CD4-positive, alpha-beta T cell treated with Interferon alpha-2 for 1 hour (primary cell): ENCODE measurements at places on chromosomes 3 and 15.

DNA sequence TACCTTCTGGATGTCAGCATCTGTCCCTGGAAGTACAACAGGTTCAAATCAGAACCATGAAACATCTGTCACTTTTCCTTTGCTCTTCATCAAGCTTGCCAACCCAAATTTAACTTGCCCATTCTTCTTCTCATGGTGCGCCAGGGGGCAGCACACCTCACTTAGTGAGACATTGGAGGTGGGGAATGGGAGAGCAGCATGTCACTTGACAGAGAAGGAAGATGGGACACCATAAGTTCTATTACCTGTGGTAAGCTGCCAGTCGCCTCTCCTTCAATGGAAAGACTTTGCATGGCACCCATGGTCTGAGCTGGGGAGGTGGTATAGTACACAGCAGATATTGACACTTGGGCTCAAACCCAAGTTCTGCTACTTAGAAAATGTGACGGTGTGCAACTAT is 2.9 kb downstream of the SCN5A start:
- DNase-seq = peak; percentile 23

- peak; percentile 91 for DNase-seq
These were observed 4.2 kb downstream of the SLC51B start for GRCh38 chr15:65049418-65049840.

- DNase-seq = no peak
These were observed 42.3 kb downstream of the FGD5 start for GRCh38 chr3:14861031-14861430.

GRCh38 chr15:38941399-38941953 is 376.9 kb upstream of the RASGRP1 start:
- DNase-seq = no peak

- no peak for DNase-seq
These were observed 58.3 kb downstream of the HMG20A start for GRCh38 chr15:77479015-77479414.

- no peak for DNase-seq
These were observed 84.9 kb downstream of the MEIS2 start for GRCh38 chr15:37015451-37015850.

GRCh38 chr3:69740103-69741021 is 1.1 kb downstream of the MITF start:
- no peak for DNase-seq

DNA sequence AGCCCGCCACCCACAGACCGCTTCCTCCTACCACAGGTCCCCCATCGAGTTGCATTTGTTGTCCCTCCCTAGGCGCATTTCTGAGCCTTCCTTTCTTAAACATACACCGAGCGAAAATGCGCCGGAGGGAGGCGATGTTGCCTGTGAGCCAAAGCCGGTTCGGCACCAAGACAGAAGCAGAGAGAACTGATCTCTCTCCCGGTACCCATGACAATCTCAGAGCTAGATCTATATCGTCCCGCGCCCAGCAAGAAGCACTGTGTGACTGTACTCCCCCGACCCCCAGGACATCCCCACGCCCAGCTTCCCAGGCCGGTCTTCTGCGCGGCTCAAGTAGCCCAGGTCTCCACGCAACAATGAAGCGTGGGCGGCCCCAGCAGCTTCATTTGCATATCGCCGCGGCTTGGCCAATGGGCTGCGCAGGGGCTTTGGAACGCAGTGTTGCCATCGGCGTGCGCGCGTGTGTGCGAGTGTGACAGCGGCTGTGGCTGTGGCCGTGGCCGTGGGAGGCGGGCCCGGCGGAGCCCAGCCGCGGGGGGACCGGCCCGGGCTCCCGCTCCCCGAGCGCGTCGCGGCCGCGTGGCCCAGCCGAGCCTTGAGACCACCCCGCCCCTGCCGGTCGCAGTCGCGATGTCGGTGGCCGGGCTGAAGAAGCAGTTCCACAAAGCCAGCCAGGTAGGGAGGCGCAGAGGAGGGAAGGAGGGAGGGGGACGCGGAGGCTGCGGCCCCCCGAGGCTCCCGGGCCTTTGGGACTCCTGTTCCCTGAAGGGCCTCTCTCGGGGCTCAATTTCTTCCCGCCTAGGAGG is at the start of gene SH3GL3:
Gene SH3GL3 (plus strand): TSS at position 438 of the 806 bp plus-strand sequence. CDS start 193 bp downstream, at position 631.
- DNase-seq = peak; percentile 17

DNA sequence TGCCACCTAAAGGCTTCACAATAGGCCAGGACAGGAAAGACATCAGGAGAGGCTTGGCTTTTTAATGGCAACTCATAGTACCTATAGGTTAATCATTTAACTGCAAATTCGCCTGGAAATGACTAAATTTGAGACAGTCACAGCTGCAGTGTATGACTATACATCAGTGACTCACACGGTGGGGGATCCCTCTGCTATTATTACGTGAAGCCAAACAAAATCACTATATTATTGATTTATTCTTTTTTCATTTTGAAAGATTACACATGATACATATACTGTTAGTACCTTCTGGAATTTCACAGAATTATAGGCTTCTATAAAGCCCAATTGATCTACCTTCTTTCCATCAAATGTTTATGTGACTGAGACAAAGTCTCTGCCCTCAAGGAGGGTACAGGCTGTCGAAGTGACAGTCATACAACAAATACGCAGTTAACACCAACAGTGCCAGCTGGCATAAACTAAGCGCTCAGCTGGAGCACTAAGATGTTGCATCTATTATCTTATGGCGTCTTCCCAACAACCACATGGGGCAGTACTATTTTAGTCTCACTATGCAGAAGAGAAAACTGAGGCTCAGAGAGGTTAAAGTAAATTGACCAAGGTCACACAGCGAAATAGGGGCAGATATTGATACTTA is 82.0 kb upstream of the LMOD3 start:
- DNase-seq = no peak

- DNase-seq = no peak
These were observed 3.8 kb upstream of the OR4F15 start for GRCh38 chr15:101808201-101808600.

- DNase-seq = no peak
These were observed 410.4 kb upstream of the RORA start for GRCh38 chr15:61639491-61639890.

DNA sequence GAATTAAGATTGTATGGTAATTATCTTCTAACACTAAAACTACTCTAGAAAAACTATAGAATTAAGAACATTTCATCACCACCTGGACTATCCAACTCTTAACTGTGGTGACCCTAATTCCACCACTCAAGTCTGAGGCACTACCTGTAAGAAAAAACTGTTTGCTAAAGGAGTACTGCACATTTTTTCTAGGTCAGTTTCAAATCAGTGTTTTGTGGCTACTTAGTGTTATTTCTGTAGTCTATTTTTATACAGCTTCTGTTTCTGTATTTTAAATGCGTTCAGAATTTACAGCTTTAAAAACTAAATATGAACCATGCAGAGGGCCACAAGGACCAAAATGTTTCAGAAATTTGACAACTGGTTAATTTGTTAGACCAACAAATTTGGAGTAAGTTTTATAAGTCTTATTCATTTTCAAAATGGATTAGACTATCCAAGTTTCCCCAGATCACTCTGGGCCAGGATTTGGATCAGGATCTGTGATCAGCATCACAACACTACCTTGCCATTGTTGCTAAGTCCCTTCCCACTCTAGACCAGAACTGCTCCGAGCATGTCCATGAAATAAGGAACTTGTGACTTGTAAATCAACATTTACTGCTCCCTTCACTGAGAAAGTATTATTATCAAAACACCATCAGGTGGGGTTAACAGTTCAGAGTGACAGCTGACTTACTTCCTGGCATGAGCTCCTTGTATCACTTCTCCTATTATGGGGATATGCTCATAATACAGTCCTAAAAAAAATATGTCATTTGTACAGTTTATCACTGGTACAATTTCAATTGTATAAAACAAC is 8.6 kb downstream of the GLT8D1 start:
- no peak for DNase-seq
